Vagina (tissue), 2 donors: ENCODE measurements at places on chromosomes 13 and 19.

DNA sequence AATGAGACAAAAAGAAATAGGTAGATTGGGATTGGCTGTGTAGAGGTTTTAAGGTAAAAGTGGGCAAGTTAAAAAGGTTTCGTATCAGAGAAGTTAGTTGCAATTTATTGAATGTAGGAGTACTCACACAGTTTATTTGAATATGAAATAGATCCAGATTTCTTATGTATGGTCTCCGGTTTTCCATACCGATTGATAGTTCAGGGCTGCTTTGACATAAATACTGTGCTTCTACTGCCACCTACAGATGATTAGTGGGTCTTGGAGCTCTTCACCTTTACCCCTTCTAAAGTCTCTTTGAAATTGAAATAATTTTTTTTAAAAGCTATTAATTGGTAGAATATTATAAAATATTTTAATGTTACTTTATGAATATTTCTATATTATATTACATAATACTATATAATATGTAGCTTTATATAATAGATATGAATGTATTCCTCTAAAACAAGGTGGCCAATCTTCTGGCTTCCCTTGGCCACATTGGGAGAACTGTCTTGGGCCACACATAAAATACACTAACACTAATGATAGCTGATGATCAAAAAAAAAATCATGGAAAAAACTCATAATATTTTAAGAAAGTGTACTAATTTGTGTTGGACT lies 7.7 kb upstream of the GPR18 start:
- DNase-seq = no peak

- no peak for DNase-seq
Observed at GRCh38 chr13:102903659-102904407, 58.0 kb downstream of the ERCC5 start.

DNA sequence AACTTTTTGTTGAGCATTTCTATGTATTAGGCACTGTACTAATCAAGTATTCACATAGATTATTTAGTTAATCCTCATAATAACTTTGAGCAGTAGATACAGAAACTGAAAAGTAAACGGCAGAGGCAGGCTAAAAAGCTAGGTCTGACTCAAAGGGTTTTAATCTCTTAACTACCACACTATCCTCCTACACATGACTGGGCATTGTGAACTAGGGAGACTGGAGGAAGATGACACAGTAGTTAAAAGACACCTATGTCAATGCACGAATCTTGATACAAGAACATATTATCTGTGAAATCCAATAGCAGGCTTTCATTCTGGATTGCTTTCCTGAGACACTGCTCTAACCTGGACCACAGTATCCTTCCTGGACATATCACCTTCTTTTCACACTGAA lies 36.3 kb downstream of the MICU2 start:
- no peak for DNase-seq

DNA sequence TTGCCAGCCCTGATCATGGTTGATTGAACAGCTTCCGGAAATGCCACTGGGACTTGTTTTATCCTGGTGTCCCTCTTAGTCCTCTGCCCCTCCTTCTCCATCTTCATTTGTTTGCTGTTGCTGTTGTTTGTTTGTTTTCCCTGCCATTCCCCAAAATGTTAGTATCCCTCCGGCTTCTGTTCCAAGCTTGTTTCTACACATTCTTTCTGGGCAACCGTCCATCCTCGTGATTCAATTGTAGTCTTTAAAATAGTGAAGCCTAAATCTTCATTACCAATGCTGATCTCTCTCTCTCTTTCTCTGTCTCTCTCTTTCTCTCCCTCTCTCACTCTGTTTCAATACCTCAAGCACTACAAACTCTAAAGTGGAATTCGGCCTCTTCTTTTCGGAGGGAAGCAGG lies 649.3 kb upstream of the ARGLU1 start:
- no peak for DNase-seq

DNA sequence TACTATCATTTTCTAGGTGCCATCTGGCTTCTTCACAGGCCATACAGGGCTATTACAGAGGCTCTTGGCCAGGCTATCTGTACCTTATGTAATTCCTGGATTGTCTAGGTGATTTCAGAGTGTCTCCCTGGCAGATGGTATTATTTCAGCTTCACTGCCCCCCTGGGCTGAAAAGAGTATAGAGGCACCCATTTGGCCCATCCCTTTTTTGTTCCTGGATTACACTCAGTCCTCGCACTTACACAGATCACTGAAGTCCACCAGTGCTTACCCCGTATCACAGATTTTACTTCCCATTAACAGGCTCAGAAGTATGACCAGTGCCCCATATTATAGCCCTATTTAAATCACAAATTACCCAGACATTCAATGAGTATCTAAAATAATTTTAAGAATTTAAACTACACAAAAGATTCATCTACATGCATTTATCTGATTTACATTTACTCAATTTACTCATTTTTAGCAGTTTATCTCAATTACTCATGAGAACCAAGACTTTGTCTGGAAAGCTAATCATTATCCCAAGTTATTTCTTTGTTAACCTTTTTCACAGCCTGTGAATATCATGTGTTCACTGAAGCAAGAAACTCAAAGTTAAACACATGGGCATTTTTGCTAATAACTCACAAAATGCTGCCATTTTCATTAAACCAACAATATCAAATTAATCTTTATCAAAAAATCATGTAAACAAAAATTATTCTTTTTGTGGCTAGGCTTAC lies 121.0 kb downstream of the PCDH20 start:
- no peak for DNase-seq

DNA sequence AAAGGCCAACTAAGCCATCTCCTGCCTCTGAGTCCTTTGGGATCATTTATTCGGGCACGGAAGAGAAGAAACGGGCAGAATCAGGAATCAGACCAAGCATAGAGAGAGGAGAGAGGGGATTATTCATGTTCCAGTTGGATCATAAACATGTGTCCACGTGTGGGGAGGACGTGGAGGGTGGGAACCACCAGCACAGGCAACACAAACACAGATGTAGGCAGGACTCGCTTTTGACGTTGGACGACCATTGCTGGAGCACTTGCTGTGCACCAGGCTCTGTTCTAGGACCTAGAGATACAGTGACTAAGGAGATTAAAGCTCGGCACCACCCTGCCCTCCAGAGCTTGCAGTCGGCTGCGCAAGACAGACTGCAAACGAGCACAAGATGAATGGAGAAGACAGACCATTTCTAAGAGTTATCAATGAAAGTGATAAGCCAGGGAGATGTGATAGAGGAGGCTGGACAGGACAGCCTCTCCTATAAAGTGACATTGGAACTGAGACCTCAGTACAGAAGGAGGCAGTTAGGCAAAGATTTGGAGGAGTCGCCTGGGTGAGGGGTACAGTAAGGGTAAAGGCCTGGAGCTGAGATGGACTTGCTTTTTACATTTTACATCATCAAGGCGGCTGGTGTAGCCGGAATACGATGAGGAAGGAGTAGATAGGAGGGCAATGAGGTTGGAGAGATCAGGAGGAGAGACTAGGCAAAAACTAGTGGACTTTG lies 716 bp downstream of the SH2D3A start:
- no peak for DNase-seq

- DNase-seq = no peak
Observed at GRCh38 chr13:48297131-48297786, 6.3 kb upstream of the RB1 start.

DNA sequence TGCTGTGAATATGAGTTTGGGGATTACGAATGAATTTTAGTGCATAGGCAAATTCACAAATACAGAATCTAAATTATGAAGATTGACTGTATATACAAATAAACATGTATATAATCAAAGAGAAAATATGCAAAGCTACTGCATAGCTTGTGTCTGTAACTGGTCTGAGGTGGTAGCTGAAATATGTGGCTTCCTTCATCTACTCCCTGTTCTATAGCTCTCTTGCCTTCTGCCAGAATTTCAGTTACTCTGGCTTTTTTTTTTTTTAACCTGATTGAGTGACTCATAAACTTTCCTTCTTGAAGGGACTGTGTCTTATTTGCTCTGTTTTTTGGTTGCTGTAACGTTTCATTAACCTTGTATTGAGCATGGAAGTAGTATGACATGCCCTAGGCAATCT lies 26.6 kb downstream of the DNAJC3 start:
- DNase-seq = no peak

DNA sequence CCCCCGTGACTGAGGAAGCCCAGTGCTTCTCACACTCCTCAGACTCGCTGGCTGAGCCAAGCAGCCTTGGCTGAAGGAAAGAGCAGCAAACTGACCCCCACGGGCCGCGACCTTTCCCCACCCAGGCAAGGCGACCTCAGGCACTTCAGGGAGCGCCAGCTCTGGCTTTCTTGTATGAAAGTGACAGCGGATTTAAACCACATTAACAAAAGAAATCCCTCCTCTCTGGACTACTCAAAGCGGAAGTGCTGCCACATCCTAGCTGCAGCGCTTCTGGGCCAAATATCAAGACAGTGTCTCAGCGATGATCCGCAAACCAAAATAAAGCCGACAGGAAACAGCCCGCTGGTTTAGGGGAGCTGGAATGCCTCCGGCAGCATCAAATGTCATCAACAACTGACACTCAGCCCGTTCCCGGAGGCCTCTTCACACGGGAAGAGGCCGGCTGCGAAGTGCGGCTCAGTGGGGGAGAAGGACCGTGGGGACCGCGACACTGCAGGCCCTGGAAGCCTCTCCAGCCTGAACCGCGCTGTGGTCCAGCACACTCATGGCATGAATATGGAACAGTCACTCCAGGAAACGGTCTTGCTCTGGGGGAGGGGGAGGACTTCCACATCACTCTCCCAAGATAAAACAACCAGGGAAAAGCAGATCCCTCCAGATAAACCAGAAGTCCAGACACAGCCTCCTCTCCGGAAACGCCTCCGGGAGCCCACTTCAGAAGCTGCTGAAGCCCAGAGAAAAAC lies 1.4 kb downstream of the RASA3 start:
- no peak for DNase-seq

DNA sequence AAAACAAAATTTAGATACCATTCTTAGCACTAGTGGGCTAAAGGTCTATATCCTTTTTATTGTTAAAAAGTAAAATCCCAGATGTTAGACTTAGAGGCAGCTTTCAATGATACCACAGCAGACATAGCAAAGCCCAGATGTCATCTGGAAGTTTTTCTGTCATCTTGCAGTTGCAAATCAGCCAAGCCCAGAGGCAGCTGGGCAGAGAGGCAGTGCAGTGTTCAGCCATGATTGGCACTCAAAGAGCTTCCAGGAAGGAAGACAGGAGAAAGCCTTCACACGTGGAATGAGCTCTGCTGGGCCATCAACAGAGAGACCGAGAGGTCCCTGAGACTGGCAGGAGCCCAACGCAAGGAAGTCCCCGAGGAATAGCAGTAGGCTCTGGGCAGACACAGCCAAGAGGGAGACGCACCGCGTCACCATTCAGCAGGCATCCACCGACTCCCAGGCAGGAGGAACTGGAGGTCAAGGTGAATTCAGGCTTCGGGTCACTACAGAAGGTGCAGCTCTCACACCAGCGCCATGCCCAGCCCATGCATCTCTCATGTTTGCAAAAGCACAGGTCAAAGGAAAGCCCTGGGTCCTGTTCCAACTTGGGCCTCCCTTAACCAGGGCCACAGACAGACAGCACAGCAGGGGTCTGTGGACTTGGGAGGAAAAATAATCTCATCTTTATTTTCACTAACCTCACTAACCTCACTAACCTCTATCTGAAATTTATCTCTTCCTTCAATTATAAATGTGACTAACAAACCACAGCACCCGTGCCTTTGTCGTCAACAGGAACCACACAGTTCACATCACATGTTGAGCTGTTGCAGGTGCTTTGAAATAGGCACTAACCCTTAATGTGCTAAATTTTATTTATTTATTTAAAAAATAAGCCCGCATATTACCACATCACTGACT lies 54.9 kb downstream of the TUBGCP3 start:
- no peak for DNase-seq

GRCh38 chr13:95360464-95361097 lies 59.3 kb upstream of the ABCC4 start:
- DNase-seq = no peak

DNA sequence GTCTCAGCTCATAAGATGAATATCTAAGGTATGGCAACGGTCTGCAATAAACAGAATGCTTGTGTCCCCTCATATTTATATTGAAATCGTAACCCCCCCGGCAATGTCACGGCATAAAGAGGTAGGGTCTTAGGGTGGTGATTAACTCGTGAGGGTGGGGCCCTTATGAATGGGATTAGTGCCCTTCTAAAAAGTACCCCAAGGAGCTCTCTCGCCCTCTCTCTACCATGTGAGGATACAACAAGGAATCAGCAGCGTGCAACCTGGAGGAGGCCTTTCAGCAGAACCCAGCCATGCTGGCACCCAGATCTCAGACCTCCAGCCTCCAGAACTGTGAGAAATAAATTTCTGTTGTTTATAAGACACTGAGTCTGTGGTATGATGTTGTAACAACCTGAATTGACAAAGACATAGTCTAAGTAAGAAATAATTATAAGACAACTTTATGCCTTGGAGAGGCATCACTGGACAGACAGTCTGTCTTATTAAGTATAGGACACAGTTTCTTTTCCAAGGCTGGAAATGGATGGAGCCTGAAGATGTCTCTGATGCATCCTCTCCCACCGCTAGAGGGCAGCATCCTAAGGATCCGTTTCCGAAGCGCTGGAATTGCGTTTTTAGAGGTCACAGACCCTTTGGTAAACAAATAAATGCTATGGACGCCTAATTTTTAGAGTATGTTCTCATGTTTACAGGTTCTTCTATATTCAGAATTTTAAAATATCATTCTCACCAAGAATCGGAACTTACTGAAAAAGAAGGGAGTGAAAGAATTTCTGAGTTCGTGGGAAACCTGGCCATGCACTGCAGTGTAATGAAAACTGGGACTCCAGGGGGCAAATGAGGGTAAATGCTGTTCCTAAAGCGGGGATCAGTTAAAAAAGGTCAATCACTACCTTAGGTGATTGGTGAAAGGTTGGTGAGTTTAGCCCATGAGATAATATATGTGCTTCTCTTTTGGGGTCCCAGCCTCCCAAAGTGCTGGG lies 13.3 kb upstream of the LEUTX start:
- no peak for DNase-seq

DNA sequence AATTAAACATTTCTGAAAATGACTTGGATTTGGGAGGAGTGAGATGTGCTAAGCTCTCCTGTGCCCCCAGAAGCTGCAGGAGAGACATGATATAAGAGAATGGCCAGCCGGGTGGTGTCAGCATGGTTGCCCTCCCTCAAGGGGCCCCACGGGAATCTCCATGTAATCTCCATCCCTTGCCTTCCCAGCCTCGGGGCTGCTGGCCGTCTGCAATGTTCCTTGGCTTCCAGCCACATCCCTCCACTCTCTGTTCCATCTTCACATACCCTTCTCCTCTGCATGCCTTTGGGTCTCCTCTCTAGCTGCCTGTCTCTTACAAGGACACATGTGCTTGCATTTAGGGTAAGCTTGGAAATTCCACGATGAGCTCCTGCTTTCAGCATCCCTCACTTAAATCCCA lies 172.0 kb downstream of the TSHZ3 start:
- DNase-seq = no peak

DNA sequence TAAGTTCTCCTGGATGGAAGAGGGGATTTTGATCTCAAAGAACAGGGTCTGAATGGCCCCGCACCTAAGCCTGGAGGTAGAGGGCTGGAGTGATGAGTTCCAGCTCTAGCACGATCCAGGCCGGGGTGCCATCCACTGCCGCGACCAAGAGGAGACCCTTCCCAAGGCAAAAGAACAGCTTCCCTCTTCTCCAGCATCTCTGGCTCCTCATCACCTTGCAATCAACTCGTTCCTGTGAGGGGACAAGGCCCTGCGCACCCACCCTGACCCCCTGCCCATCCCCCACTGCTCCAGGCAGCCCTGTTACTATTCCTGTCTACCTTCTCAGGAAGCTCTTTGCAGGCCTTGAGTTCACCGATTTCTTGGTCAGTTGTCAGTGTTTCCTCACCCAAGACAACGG lies 17.8 kb downstream of the COL4A1 start:
- DNase-seq = no peak

GRCh38 chr19:52734331-52734892 lies 432 bp downstream of the ZNF611 start:
- DNase-seq = no peak
